ENCODE measurements at places on chromosomes 3 and 15. TPM values are rescaled to one million over a fixed set of nuclear protein-coding genes. Genes with fewer than 3 reads are reported as not detected.
A peak's percentile ranks its signal among the peaks of the same experiment; 100 is the strongest.

DNA sequence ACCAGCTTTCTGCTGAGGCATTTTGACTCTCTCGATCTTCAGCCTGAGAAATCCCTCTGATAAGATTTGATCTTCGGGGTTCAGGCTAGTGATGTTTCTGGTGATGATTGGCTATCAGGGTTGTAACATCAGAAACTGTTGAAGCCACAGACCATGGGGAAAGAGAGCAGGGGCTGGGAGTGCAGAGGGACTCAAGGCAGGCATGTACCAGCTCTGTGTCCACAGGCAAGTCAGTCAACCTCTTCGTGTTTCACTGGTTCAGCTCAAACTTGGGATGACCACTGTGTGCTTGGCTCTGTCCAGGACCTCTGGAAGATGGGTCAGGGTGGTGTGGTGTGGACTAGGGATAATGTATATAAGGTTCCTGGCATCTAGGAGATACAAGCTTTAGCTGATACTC is 116.5 kb downstream of the EEFSEC start:
- no peak for DNase-seq
- H3K27ac ChIP-seq, result no peak overlapping the region
- no peaks in the 10 kb centered on the region for H3K4me1 ChIP-seq
- no peak overlapping the region for H3K4me3 ChIP-seq

DNA sequence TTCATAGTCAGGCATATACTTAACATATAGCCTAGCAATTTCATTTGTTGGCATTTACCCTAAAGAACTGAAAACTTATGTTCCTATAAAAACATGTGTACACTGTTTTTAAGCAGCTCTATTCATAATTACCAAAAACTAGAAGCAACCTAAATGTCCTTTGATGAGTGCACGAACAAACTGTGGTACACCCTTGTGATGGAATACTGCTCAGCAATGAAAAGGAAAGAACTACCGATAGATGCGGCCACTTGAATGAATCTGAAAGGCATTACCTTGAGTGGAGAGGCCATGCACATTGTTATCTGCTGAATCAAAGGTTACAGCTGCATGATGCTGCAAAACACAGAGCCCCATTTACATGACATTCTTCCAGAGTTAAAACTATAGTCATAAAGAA is 44.7 kb downstream of the CFAP92 start:
- H3K27me3 ChIP-seq, result no peaks in the 10 kb centered on the region
- no peaks in the 10 kb centered on the region for H3K36me3 ChIP-seq
- H3K27ac ChIP-seq, result no peak overlapping the region
- no peak overlapping the region for H3K4me3 ChIP-seq
- no peak for DNase-seq

GRCh38 chr15:92825985-92826384 is 74.1 kb upstream of the CHD2 start:
- peak overlapping the region; percentile 44 for H3K27ac ChIP-seq
- no peak overlapping the region for H3K4me3 ChIP-seq
- peaks cover 50% of the 10 kb centered on the region for H3K4me1 ChIP-seq
- no peaks in the 10 kb centered on the region for H3K27me3 ChIP-seq
- no peak for DNase-seq

DNA sequence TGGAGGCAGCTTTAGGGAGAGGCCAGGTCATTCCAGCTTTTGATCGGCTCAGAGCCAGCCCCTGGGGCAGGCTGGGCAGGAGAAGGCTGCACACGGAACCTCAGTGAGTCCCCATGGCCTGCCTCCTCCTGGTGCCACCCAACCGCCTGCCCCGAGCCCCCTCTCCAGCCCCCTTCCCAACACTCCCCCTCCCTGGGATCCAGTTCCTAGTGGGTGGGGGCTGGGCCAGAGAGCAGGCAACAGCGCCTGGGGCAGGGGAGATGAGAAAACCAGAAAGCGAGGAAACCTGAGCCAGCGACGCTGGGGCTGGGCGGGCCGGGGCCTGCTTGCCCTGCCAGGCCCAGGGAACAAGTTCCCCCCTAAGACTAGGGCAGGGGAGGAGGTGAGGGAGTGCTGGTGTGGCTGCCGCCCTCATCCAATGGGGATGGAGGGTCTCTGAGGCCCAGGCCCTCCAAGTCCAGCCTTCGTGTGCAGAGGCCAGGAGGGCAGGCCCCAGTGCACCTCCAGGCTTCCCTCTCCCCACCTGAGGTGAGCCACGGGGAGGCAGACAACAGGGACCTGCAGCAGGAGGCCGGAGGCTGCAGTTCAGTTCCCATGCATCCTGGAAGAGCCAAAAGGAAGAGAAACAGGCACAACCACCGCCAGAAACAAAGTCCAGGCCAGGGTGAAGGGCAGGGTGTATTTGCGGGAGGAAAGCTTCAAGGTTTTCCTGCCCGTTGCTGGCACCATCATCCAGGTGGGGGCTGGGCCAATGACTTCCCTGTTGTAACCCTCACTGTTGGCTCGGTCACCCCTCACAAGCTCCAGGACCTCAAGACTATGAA is 4.0 kb upstream of the SEMA3F start:
- H3K4me1 ChIP-seq, result peaks cover 8% of the 10 kb centered on the region
- H3K27ac ChIP-seq, result no peak overlapping the region
- peaks cover 19% of the 10 kb centered on the region for H3K27me3 ChIP-seq
- H3K36me3 ChIP-seq, result no peaks in the 10 kb centered on the region
- H3K4me3 ChIP-seq, result no peak overlapping the region
- no peak for DNase-seq

DNA sequence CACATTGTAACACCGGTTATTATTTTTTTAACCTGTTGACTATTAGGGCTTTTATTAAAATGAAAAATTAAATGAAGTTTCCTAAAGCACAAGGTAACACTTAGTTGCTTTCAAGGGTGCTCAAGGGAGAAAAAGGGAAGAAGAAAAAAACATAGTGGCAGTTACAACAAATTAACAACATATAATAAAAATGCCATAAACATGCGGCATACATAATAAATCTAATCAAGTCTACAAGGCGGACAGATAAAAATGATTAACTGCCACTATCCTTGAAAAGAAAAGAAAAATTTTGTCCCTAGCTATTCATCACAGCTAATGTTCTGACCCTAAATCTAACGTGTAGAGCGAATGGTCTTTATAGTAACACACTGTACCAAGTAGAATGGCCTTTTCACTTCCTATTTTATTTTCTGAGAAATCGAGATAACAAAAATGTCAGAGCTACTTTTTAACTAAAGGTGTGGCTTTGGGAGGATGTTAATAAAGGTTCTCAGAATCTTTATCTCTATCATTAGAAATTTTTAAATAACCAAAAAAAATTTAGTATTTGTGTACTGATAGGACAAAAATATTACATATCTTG is 194.9 kb downstream of the FOXP1 start:
- no peaks in the 10 kb centered on the region for H3K27me3 ChIP-seq
- H3K4me3 ChIP-seq, result no peak overlapping the region
- H3K4me1 ChIP-seq, result peaks cover 74% of the 10 kb centered on the region
- H3K27ac ChIP-seq, result peak overlapping the region; percentile 50
- no peak for DNase-seq

DNA sequence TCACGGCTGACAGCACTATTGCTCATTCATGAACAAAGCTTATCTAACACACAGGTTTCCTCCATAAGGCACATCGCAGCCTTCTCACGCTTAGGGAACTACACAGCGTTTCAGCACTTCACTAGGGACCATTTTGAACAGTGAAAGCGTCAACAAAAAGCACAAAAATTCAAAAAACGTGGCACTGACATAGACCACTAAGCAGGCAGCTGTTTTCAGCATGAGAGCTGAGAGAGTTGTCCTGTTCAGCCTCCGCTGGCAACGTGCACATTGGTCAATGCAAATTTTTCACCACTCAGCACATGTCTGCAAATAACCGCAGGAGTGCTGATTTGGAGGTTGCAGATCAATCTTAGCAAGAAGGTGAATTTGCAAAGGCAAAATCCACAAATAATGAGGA is 109.2 kb downstream of the LRRK1 start:
- no peak for DNase-seq
- H3K36me3 ChIP-seq, result no peaks in the 10 kb centered on the region
- no peaks in the 10 kb centered on the region for H3K4me1 ChIP-seq
- H3K27me3 ChIP-seq, result peaks cover 8% of the 10 kb centered on the region

- DNase-seq, result no peak
- peaks cover 47% of the 10 kb centered on the region for H3K27me3 ChIP-seq
- H3K4me1 ChIP-seq, result peaks cover 7% of the 10 kb centered on the region
- no peaks in the 10 kb centered on the region for H3K36me3 ChIP-seq
- H3K27ac ChIP-seq, result no peak overlapping the region
- H3K4me3 ChIP-seq, result no peak overlapping the region
Measured at GRCh38 chr15:81097116-81097889, 36.8 kb upstream of the CFAP161 start.

Gene DNAJA4
- total RNA-seq, result 39.6 TPM

Data from activated CD4-positive, alpha-beta memory T cell treated with anti-CD3 and anti-CD28 coated beads for 36 hours (primary cell).